ENCODE measurements at places on chromosomes 16 and 17. TPM values are rescaled to one million over a fixed set of nuclear protein-coding genes. Genes with fewer than 3 reads are reported as not detected.
A peak's percentile ranks its signal among the peaks of the same experiment; 100 is the strongest.

Gene STAT5A
- 1.4 TPM for polyA plus RNA-seq

Gene RNF112
- polyA plus RNA-seq = 22.6 TPM

Gene MYLK3
- polyA plus RNA-seq = 0.15 TPM

Gene C16orf92
- polyA plus RNA-seq = not detected

Gene MSLN
- 0.19 TPM for polyA plus RNA-seq

Gene CACNG5
- polyA plus RNA-seq = 0.10 TPM

Gene TNFRSF17
- 0.08 TPM for polyA plus RNA-seq

Gene CALB2
- 0.23 TPM for polyA plus RNA-seq

Gene KCNH6
- 0.18 TPM for polyA plus RNA-seq

Gene COX6A2
- polyA plus RNA-seq = not detected

Gene CHMP1A
- 138 TPM for polyA plus RNA-seq

DNA sequence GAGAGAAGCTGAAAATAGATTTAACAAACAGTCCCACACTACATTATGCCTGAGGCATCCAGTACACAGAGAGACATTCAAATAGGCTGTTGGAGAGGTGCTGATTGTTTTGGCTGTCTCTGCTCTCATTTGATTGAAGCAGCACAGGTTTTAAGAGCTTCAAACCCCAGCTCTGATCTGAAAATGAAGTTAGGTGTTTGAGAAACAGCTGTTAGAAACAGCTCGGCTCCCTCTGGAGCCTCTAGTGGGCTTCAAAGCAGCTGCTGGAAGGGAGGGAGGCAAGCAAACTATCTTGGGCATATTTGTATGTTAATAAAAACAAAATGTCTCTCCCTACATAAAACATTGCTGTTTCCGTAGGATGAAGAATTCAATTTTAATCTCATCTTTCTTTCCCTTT, 607.3 kb upstream of the GOT2 start:
- no peak overlapping the region for H3K27ac ChIP-seq
- no peaks in the 10 kb centered on the region for H3K36me3 ChIP-seq
- H3K4me3 ChIP-seq = no peak overlapping the region
- H3K4me1 ChIP-seq = no peaks in the 10 kb centered on the region
- no peaks in the 10 kb centered on the region for H3K27me3 ChIP-seq
- DNase-seq = no peak

DNA sequence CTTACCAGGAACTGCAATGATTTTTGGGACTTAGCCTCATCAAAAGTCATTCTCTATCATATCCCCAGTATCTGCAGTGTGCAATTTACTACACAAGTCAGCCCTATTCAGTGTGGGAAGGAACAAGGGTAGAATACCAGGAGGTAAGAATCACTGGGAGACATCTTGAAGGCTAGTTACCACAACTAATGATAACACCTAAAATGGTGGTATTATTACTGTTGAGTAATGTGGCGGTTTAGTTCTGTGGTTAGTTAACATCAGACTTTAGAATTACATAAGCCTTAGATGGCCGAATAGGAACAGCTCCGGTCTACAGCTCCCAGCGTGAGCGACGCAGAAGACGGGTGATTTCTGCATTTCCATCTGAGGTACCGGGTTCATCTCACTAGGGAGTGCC, 567.9 kb upstream of the CDH11 start:
- H3K4me1 ChIP-seq = no peaks in the 10 kb centered on the region
- no peak overlapping the region for H3K4me3 ChIP-seq
- no peak overlapping the region for H3K27ac ChIP-seq
- no peaks in the 10 kb centered on the region for H3K27me3 ChIP-seq
- no peaks in the 10 kb centered on the region for H3K36me3 ChIP-seq

DNA sequence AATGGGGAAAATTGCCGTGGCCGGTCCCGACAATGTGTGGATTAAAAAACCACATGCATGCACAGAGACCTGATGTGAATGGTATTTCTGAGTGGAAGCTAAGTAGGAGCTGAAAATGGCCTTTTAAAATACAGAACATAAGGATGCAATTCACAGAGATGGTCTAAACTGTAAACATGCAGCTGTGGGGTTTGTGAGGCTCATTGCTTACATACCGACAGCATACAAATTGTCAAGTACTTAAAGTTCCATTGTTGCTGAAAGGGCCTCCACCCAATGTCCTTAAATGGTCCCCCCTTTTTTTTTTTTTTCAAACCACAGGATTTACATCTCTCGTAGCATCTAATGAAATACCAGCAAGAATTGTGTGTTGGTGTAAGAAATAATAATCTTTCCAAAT, 523.2 kb downstream of the MAF start:
- H3K4me1 ChIP-seq = no peaks in the 10 kb centered on the region
- no peak overlapping the region for H3K4me3 ChIP-seq
- DNase-seq = no peak
- no peak overlapping the region for H3K27ac ChIP-seq

DNA sequence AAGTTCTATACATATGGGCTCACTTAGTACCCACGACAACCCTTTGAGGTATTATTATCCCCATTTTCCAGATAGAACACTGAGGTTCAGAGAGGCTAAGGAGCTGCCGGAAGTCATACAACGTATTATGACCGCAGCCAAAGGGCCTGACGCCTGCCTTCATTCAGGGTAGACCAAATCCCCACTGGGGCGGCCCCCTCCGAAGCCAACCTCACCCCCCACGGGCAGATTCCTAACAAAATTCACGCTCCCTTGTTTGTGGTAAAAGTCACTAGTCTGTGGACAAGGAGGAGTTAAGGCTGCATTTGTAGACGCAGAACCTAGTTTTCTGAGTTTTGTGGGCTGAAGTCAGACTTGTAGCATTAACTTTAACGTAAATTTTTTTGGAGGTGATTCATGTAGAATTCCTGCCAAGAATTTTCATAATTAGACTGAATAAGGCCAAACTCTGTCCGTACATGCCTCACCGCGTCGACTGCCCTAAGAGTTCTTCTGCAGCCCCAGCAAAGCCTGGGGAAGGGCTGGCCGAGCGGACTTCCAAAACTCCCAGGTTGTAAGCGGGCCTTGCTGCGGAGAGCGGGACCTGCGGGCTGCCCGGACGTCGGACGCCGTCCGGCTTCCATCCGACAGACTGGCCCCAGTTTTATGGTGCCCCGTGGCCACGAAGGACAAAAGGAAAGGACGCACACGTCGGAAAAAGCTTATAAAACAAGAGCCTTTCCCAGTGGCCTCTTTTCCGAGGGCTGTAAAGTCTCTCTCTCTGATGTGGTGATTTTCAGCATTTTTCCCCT, 75.7 kb downstream of the NXN start:
- no peaks in the 10 kb centered on the region for H3K36me3 ChIP-seq
- H3K27me3 ChIP-seq = peaks cover 43% of the 10 kb centered on the region
- H3K4me1 ChIP-seq = peaks cover 5% of the 10 kb centered on the region
- no peak for DNase-seq
- peak overlapping the region; percentile 13 for H3K27ac ChIP-seq

DNA sequence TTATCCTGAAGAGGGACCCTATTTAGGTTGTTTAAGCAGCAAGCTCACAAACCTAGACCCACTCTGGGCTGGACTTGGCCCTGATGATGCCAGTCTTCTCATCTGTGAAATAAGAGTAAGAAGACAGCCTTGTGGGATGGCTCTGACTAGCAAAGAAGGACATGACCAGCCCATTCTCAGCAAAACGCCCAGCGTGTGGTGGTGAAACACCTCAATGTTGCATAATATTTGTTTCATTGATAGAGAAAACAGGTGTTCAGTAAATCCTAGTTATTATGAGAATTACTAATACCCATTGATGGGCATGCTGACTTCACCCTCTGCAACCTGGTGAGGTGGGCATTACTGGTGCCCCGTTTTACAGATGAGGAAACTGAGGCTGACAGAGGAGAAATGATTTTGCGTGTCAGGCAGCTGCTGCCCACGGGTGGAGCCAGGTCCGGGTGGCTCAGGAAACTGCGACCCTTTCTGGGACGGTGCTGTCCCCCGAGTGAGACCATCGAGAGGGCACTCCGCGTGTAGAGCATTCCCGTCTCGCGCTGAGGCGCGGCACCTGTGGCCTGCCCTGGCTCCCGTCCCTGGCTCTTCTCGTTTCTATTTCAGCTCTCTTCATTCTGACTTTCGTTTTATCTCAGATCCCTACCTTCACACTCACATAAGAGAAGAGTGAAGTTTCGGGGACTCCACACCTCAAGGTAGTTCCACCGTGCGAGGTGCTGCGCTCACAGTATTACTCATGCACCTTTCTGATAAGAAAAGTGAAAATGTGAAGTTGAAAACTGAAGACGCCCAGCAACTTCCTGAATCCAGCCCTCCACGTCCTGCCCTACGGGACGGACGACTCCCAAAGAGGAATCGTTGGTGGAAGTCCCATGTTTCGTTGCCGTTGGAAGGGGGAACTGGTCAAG, 48.5 kb downstream of the IRF8 start:
- H3K36me3 ChIP-seq = no peaks in the 10 kb centered on the region
- H3K4me3 ChIP-seq = no peak overlapping the region
- peaks cover 75% of the 10 kb centered on the region for H3K27me3 ChIP-seq
- no peak overlapping the region for H3K27ac ChIP-seq
- no peak for DNase-seq
- no peaks in the 10 kb centered on the region for H3K4me1 ChIP-seq

- H3K27me3 ChIP-seq = no peaks in the 10 kb centered on the region
- H3K4me3 ChIP-seq = no peak overlapping the region
Measured at GRCh38 chr17:31266042-31266441, 31.0 kb downstream of the OMG start.

DNA sequence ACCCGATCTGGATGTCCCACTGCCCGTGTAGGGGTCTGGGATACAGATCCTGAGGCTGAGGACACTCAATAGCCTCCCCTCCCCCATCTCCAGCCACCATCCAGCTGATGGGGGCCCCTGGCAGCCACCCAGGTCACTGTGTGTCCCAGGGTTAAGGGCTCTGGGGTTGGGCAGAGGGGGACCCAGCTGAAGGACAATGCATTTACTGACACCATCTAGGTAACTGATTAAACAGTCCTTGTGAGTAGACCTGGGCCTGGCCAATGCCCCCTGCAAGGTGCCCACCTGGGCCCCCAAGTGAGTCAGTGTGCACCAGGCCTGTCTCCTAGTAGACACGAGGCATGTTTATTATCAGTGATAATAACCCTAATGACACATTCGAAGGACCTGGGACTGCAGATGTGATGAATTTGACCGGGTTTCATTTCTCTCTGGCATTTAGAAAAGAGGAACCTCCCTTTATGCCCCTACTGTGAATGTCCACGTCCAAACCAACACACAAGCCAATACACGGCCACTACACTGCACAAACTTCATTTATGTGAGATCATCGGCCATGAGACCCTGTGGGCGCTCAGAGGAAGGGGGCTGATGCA, 261.9 kb upstream of the FOXF1 start:
- no peak overlapping the region for H3K27ac ChIP-seq
- H3K4me3 ChIP-seq = no peak overlapping the region
- H3K27me3 ChIP-seq = peaks cover 64% of the 10 kb centered on the region
- H3K4me1 ChIP-seq = no peaks in the 10 kb centered on the region
- no peak for DNase-seq
- no peaks in the 10 kb centered on the region for H3K36me3 ChIP-seq

- peaks cover 79% of the 10 kb centered on the region for H3K36me3 ChIP-seq
- no peak overlapping the region for H3K27ac ChIP-seq
- no peaks in the 10 kb centered on the region for H3K27me3 ChIP-seq
- H3K4me1 ChIP-seq = no peaks in the 10 kb centered on the region
Measured at GRCh38 chr17:48064638-48065037, 16.5 kb downstream of the NFE2L1 start.

DNA sequence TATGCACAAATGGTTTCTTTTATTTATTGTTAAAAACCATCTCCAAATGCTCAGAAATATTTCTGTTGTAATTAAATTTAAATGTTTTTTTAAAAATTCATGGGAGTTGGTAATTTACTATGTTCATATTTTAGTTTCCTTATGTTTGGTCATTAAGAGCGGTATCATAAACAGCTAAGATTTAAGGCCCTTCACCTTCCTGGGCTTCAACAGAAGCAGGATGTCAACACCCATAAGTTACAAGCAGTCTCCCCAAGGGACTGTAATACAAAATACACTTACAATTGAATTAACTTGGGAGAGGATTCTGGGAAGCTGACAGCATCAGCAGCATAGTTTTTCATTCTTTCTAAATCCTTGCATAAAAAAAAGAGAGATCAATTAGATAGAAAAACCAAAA, 30.9 kb upstream of the TANC2 start:
- no peak for DNase-seq
- H3K27ac ChIP-seq = no peak overlapping the region
- no peaks in the 10 kb centered on the region for H3K36me3 ChIP-seq
- H3K4me3 ChIP-seq = no peak overlapping the region
- peaks cover 2% of the 10 kb centered on the region for H3K4me1 ChIP-seq
- no peaks in the 10 kb centered on the region for H3K27me3 ChIP-seq

- H3K27ac ChIP-seq = no peak overlapping the region
- no peak for DNase-seq
- H3K36me3 ChIP-seq = peaks cover 16% of the 10 kb centered on the region
- H3K4me3 ChIP-seq = no peak overlapping the region
- H3K4me1 ChIP-seq = no peaks in the 10 kb centered on the region
Measured at GRCh38 chr16:1794221-1794871, 841 bp upstream of the IGFALS start.

GRCh38 chr16:56617212-56618085, 8.1 kb upstream of the MT1E start:
- H3K4me1 ChIP-seq = no peaks in the 10 kb centered on the region
- no peak for DNase-seq
- no peaks in the 10 kb centered on the region for H3K27me3 ChIP-seq

- no peaks in the 10 kb centered on the region for H3K36me3 ChIP-seq
- no peak overlapping the region for H3K27ac ChIP-seq
- H3K4me1 ChIP-seq = no peaks in the 10 kb centered on the region
- DNase-seq = no peak
Measured at GRCh38 chr17:6269478-6269877, 165.4 kb downstream of the AIPL1 start.

- DNase-seq = peak; percentile 83
- peaks cover 18% of the 10 kb centered on the region for H3K4me1 ChIP-seq
- peaks cover 16% of the 10 kb centered on the region for H3K27me3 ChIP-seq
- H3K27ac ChIP-seq = no peak overlapping the region
- no peaks in the 10 kb centered on the region for H3K36me3 ChIP-seq
- no peak overlapping the region for H3K4me3 ChIP-seq
Measured at GRCh38 chr17:21382560-21383495, 6.7 kb downstream of the KCNJ12 start.

- DNase-seq = no peak
- H3K27me3 ChIP-seq = no peaks in the 10 kb centered on the region
- peaks cover 26% of the 10 kb centered on the region for H3K36me3 ChIP-seq
- no peak overlapping the region for H3K4me3 ChIP-seq
- no peak overlapping the region for H3K27ac ChIP-seq
- no peaks in the 10 kb centered on the region for H3K4me1 ChIP-seq
Measured at GRCh38 chr17:1546292-1546922, 16.2 kb downstream of the PITPNA start.
